ENCODE measurements at places on chromosomes 3 and 15. TPM values are rescaled to one million over a fixed set of nuclear protein-coding genes. Genes with fewer than 3 reads are reported as not detected.
A peak's percentile ranks its signal among the peaks of the same experiment; 100 is the strongest.

DNA sequence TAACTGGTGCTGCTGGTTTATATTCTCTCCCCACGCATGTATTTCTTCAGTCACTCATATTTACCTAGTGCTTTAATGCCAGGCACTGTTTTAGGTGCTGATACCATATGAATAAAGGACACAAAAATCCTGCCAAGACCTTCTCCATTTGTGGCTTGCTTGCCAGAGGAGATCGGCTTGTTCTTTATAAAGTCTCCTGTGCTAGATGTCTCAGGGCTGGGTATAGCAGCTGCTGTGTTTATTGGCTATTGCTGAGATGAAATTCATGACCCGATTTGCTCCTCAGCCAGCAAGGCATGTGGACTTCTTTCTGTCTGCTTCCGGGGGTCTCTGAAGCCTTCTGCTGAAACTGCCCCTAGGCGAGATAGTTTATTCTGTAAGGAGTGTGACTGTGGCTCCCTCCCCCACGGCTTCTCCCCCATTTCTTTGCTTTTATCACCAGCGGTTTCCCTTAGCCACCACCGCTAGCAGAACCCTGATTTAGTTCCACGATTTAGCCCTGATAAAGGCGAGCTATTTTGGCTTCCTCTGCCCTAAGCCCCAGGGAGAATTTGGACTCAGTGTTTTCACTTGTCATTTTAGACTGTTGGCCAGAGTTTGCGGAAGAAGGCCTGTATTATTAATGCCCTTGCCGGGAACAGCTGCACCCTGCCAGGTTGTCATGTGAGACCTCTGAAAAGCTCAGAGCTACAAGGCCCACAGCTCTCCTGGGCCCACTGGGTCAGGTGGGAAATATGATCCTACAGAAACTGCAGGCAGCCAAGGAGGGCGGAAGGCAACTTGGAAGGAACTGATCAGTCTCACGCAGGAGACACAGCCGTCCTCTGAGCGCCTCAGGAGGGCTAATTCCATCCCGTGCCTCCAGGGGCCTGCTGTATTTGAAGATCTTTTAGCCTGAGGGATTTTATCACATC, 46.8 kb downstream of the ST6GAL1 start:
- H3K27ac ChIP-seq: peak overlapping the region; percentile 32
- peaks cover 15% of the 10 kb centered on the region for H3K4me1 ChIP-seq
- peaks cover 40% of the 10 kb centered on the region for H3K36me3 ChIP-seq

GRCh38 chr3:126782536-126782935, 78.5 kb downstream of the CHCHD6 start:
- no peak overlapping the region for H3K27ac ChIP-seq
- no peak overlapping the region for H3K4me3 ChIP-seq
- no peaks in the 10 kb centered on the region for H3K4me1 ChIP-seq
- no peak for DNase-seq
- no peaks in the 10 kb centered on the region for H3K27me3 ChIP-seq

DNA sequence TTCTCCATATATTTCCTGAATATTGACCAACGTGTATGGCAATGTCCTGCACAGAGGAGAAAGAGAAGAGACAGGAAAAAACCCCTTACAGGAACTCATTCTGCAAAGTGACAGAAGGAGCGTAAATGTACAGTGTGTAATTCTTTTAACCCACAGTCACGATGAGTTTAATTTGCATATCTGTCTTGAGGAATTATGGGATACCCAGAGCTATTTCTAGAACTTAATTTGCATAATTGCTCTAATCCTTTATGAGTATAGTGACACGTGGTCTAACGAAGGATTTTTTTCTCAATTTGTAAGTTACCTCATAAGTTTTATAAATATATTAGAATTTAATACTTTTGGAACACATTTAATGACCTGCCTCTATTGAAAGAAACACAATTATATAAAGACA, 9.8 kb downstream of the GPR27 start:
- no peak overlapping the region for H3K4me3 ChIP-seq
- peaks cover 5% of the 10 kb centered on the region for H3K27me3 ChIP-seq
- no peak for DNase-seq
- H3K36me3 ChIP-seq: no peaks in the 10 kb centered on the region
- H3K27ac ChIP-seq: no peak overlapping the region

DNA sequence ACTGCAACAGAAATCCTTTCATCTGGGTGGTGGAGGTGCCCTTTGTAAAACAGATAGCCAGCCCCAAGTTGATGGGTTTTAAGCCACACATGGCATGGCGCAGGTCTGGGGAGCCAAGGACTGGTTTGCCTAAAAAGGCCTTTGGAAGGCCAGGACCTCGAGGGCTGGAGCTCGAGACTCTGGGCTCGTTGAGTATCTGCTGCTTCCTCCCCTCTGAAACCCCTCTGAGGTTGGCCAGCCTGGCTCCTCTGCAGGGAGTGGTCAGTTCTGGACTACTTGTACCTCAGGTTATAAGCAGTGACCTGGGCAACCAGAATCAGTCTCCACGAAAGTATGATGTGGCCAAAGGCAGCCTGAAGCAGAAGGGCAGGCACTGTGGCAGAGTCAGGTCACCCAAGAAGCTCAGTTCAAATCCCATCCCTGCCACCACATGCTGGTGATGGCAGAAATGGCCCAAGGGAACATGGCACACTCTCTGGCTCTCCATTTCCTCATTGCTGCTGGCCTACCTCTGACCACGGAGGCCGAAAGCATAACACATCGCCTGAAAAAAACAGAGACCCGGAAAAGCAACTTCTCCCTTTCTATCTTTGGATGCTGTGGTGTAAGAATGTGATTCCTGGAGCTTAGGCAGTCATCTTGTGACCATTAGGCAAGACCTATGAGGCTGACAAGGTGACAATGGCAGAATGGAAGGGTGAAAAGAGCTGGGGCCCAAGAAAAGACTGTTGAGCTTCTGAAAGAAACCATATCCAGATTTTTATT, 51.2 kb downstream of the WNT7A start:
- no peak overlapping the region for H3K4me3 ChIP-seq
- DNase-seq: no peak
- no peaks in the 10 kb centered on the region for H3K4me1 ChIP-seq
- no peaks in the 10 kb centered on the region for H3K36me3 ChIP-seq

- H3K27me3 ChIP-seq: no peaks in the 10 kb centered on the region
- no peak overlapping the region for H3K4me3 ChIP-seq
- no peaks in the 10 kb centered on the region for H3K36me3 ChIP-seq
- H3K4me1 ChIP-seq: no peaks in the 10 kb centered on the region
- no peak overlapping the region for H3K27ac ChIP-seq
Observed at GRCh38 chr3:40088527-40089170, 220.9 kb upstream of the EIF1B start.

GRCh38 chr3:86990734-86991481, at the start of gene VGLL3:
Gene VGLL3 (minus strand): TSS chr3:86991149. CDS start chr3:86990743, 406 bp downstream.
- no peaks in the 10 kb centered on the region for H3K36me3 ChIP-seq
- peaks cover 23% of the 10 kb centered on the region for H3K27me3 ChIP-seq
- peaks cover 5% of the 10 kb centered on the region for H3K4me1 ChIP-seq
- H3K27ac ChIP-seq: no peak within 1 kb of the TSS
- H3K4me3 ChIP-seq: no peak within 1 kb of the TSS
- DNase-seq: peak; percentile 14

- no peak overlapping the region for H3K27ac ChIP-seq
- H3K4me1 ChIP-seq: no peaks in the 10 kb centered on the region
- H3K36me3 ChIP-seq: no peaks in the 10 kb centered on the region
- H3K27me3 ChIP-seq: no peaks in the 10 kb centered on the region
Observed at GRCh38 chr3:6577584-6577983, 283.3 kb upstream of the GRM7 start.

DNA sequence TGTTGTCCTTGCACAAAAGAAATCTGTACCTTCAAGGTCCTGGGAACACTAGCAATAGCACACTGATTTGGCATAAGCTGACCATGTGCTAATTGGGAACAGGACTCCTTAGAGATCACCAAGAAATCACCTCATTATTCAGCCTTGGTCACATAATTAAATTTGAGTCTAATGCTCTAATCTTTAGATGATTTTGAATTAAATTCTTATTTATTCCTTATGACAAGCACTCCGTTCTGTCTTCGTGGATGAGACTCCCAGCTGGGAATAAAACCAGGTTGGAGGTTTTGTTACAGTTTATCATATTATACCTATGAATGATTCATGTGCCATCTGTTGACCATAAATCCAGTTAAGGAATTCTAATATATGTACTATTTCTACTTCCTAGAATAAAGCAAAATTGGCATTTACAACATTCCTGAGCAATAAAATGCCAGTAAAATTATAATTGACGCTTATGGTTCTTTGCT, 162.2 kb downstream of the MYRIP start:
- H3K4me3 ChIP-seq: no peak overlapping the region
- H3K36me3 ChIP-seq: peaks cover 3% of the 10 kb centered on the region
- no peak for DNase-seq
- H3K27me3 ChIP-seq: peaks cover 9% of the 10 kb centered on the region

DNA sequence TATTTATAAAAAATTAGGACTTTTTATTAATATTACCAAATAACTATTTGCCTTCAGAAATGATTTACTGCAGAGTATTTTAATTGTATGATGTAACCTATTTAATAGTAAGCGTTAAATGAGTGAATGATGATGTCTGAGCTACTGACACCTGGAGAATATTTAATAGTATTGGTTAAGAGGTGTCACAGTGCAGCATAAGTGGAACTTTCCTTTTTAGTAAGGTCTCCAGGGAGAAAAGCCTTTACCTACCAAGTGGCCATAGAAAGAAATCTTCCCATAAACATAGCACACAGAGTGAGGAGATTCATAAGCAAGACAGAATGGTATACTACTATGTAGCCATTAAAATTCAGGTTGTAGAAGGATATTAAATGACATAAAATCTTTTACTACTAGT, 441.7 kb downstream of the TBL1XR1 start:
- no peak overlapping the region for H3K4me3 ChIP-seq
- no peaks in the 10 kb centered on the region for H3K36me3 ChIP-seq
- no peaks in the 10 kb centered on the region for H3K27me3 ChIP-seq
- H3K27ac ChIP-seq: no peak overlapping the region
- no peaks in the 10 kb centered on the region for H3K4me1 ChIP-seq
- no peak for DNase-seq

DNA sequence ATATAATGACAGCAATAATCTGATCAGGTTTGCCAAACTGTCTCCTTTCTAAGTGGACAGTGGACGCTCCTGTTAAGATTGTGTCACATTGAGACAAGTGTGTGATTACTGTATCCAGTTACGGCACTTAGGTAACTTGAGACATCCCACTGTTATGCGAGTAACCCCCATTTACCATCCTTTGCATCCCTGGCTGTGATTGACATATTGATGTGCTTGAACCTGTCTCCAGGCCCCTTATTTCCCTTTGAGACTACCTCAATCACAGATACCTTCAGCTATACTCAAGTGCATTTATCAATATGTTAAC, 785.2 kb downstream of the NR2F2 start:
- no peaks in the 10 kb centered on the region for H3K36me3 ChIP-seq
- H3K27me3 ChIP-seq: no peaks in the 10 kb centered on the region
- H3K4me3 ChIP-seq: no peak overlapping the region
- no peaks in the 10 kb centered on the region for H3K4me1 ChIP-seq
- no peak for DNase-seq
- no peak overlapping the region for H3K27ac ChIP-seq

GRCh38 chr3:8201886-8202285, 299.7 kb upstream of the LMCD1 start:
- no peak for DNase-seq
- no peaks in the 10 kb centered on the region for H3K36me3 ChIP-seq
- H3K4me1 ChIP-seq: no peaks in the 10 kb centered on the region
- H3K27ac ChIP-seq: no peak overlapping the region
- peaks cover 2% of the 10 kb centered on the region for H3K27me3 ChIP-seq

- no peaks in the 10 kb centered on the region for H3K27me3 ChIP-seq
- no peak overlapping the region for H3K4me3 ChIP-seq
- peaks cover 1% of the 10 kb centered on the region for H3K36me3 ChIP-seq
- no peak for DNase-seq
Observed at GRCh38 chr3:38067508-38068233, 28.7 kb downstream of the DLEC1 start.

GRCh38 chr3:105518806-105519418, 152.2 kb downstream of the ALCAM start:
- H3K27ac ChIP-seq: no peak overlapping the region
- DNase-seq: peak; percentile 21
- no peaks in the 10 kb centered on the region for H3K36me3 ChIP-seq
- H3K4me1 ChIP-seq: peaks cover 3% of the 10 kb centered on the region
- H3K27me3 ChIP-seq: peaks cover 2% of the 10 kb centered on the region
- no peak overlapping the region for H3K4me3 ChIP-seq

DNA sequence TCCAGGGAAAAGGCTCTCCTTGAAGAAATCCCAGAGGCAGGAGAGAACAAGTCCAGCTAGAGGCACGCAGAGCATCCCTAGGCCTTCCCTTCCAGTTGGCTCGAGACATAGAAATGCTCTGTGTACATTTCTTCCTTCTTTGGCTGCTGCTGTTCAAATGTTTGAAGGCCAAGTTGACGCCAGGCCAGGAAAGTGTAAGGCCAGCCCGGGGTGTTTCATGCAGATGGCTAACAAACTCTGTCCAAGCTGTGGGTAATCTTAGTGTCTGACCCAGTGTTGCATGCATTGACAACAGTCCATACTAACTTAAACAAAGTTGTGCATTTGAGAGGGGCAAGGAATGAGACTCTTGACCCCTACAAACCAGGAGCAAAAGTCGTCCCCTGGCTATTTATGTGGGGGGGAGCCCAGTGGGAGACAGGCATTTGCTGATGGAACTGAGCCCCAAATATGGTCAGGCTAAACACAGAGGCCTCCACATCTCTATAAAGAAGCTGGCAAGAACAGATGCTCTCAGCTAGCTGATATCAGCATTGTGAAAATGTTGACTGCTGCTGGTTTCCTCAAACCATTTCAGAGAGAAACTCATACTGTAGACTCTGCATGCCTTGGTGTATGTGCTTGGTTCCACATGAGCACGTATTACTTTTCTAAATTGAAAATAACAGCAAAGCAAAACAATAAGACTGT, 139.5 kb downstream of the ADAMTS9 start:
- no peak overlapping the region for H3K4me3 ChIP-seq
- no peaks in the 10 kb centered on the region for H3K27me3 ChIP-seq
- H3K4me1 ChIP-seq: no peaks in the 10 kb centered on the region
- no peak overlapping the region for H3K27ac ChIP-seq
- no peak for DNase-seq

DNA sequence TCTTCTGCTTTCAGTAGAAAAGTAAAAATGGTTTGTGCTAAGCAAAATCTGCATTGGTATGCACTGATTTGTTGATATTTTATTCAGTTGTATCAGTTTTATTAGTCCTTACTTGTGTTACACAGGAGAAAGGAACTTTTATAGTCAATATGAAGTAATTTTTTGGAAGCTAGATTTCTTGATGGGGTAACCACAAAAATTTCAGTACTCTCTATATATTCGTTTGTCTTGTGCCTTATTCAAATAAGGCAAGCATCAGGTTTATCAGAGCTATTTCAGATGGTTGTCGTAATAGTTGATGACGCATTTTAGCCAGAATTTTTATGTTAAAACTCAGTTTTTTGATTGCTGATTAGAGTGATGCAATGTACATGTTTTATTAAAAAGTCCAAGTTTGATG, 50.7 kb upstream of the NIPA1 start:
- H3K36me3 ChIP-seq: no peaks in the 10 kb centered on the region
- no peak overlapping the region for H3K4me3 ChIP-seq
- peaks cover 27% of the 10 kb centered on the region for H3K27me3 ChIP-seq
- peaks cover 17% of the 10 kb centered on the region for H3K4me1 ChIP-seq
- H3K27ac ChIP-seq: no peak overlapping the region

Gene CISH
- total RNA-seq: 269 TPM

Gene STARD9
- 4.1 TPM for total RNA-seq

Gene THPO
- total RNA-seq: not detected

Gene GOLGA6L10
- total RNA-seq: 0.97 TPM

Measured in activated CD4-positive, alpha-beta T cell treated with anti-CD3 and anti-CD28 coated beads for 36 hours (primary cell).